Stimulated activated CD4-positive, alpha-beta T cell treated with anti-CD3 and anti-CD28 coated beads, Interleukin-2, amount 100 ng/mL, for 24 hours (primary cell): ENCODE measurements at places on chromosomes 12 and 14.

GRCh38 chr14:71423481-71423880 is 508.7 kb upstream of the RGS6 start:
- no peak for DNase-seq

DNA sequence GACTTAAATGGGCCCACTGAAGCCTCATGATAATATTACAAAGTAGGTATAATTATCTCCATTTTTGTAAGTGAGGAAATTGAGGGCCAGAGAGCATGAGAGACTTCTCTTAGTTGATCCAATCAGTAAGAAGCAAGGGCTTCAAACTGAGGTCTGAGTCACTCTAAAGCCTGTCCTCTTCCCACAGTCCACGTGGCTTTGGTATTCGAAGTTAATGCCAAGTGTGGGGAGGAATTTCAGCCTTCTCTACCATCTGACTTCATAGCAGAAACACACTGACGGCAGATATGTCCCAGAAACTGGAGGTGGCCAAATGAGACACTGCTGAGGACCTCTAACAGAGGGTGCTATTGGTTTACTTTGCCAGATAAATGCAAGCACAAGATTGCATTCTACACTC is 114.4 kb upstream of the OVCH1 start:
- no peak for DNase-seq

DNA sequence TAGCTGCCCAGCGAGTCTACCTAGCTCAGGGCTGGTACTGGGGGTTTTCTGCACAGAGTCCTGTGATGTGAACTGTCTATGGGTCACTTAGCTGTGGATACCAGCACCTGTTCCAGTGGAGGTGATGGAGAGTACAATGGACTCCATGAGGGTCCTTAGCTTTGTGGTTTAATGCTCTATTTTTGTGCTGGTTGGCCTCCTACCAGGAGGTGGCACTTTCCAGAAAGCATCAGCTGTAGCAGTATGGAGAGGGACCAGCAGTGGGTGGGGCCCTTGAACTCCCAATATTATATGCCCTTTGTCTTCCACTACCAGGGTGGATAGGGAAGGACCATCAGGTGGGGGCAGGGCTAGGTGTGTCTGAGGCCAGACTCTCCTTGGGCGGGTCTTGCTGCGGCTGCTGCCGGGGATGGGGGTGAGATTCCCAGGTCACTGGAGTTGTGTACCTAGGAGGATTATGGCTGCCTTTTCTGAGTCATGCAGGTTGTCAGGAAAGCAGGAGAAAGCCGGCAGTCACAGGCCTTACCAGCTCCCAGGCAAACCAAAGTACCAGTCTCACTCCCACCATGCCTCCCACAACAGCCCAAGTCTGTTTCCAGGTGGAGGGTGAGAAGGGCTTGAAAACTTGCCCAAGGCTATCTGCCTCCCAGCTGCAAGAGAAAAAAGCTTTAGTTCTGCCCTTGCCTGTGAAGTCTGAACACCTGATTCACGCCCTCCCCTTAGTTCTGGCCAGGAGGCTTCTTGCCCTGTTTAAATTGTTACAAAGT is 163.0 kb upstream of the NUDT4 start:
- DNase-seq = no peak

DNA sequence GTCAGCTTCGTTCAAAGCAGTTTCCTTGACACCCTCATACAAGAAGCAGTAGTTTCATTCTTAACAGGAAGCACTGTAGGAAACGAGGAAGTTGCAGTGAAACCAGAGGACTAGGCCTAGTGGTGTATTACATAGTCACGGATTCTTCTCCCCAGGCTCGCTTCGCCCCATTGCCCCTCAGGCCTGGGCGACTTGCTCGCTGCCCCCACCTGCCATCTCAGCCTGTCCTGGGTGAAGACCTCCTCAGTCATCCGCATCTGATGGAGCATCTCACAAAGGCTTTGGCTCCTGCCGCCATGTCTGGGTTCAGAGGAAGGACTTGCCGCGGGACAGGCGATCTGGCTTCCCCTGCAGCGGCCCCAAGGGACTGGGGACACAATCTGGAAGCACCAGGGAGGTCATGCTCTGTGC is 93.5 kb downstream of the LMNTD1 start:
- DNase-seq = no peak

DNA sequence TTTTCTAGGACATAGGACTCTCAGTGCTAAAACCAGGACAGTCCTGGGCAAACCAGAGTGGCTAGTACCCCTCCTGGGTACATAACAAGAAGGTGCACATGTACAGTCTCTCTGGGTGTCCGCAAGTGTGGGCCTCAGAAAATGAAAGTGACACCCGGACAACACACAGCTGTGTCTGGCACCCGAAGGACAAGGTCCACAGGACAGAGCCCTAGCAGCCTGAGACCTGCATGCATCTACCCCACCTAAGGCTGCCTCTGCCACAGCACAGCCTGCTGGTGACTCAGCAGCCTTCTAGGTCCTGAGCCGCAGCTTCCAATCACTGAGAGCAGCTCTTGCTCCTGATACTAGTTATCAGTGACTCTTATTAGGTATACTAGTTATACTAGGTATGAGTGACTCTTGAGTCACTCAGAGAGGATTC is 784.1 kb upstream of the TBX3 start:
- no peak for DNase-seq

- DNase-seq = no peak
Measured at GRCh38 chr12:28750946-28751685, 398.0 kb upstream of the FAR2 start.

DNA sequence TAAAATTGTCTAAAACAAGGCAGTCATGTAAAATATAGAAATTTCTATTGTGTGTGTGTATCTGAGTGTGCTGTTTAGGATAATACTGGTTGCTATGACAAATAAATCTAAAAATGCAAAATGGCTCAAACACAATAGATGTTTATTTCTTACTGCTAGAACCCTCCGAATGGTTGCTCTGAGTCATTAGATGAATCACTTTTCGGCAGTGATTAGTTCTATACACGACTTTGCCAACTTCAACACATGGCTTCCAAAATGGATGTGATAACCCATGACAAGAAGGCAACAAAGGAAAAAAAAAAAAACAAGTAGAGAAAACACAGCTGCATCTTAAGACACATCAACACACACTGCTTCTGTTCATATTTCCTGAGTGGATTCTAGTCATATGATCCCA is 729.2 kb downstream of the AACS start:
- no peak for DNase-seq

- no peak for DNase-seq
Measured at GRCh38 chr14:21133901-21134300, 22.0 kb downstream of the OR5AU1 start.

- DNase-seq = no peak
Measured at GRCh38 chr12:46509135-46509534, 136.6 kb upstream of the SLC38A2 start.

- no peak for DNase-seq
Measured at GRCh38 chr14:30648471-30648870, 26.4 kb downstream of the SCFD1 start.
